Cerebellar cortex (tissue), 1 donor: ENCODE measurements at places on chromosomes 11 and 22.

- DNase-seq = no peak
These were observed 4.2 kb upstream of the ANO1 start for GRCh38 chr11:70073871-70074371.

- DNase-seq = no peak
These were observed 96.9 kb downstream of the FAM76B start for GRCh38 chr11:95692526-95693260.

DNA sequence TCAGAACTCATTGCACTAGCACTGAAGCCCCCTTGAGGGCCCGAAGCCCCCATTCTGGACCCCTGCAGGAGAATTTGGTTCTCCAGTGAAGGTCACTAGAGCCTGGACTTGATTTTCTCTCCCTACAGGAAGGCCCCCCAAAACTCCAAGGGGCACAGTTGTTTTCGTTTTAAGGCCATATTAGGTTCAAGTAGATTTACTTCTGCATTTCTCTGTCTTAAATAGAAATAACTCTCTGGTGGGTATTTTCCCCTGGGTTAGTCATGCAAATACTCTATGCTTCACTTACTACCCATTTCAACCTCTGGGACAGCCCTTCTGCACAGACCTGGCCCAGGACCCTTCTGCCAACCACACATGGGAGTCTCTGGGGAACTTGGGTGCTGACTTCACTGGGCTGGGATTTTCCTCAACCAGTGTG is 41.6 kb downstream of the WEE1 start:
- no peak for DNase-seq

- no peak for DNase-seq
These were observed 5.0 kb upstream of the RNF26 start for GRCh38 chr11:119329320-119329719.

DNA sequence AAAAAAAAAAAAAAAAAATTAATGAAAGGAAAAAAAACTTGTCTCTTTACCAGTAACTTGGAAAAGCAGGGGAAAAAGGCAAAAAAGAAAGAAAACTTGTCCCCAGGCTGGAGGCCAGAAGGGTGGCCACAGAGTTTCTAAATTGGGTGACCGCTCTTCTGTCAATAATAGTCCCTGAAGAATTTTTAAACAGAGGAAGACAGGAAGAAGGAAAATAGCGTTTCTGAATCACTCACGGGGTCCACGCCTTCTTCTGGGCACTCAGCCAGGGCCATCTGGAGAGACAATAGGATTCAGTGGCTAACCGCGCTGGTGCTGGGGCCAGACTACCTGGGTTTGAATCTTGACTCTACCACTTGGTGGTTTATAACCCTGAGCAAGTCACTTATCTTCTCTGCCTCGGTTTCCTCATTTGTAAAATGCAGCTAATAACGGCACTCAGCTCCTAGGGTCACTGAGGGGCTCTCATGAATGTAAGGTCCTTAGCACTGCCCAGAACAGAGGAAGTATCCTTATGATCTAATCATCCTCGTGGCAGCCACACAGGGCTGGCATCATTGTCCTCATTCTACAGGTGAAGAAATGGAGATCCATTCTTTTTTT is 7.0 kb downstream of the C11orf86 start:
- peak; percentile 78 for DNase-seq

- DNase-seq = no peak
These were observed 81.0 kb downstream of the CCDC34 start for GRCh38 chr11:27281740-27282590.
